ENCODE measurements at places on chromosomes 5 and 9.

DNA sequence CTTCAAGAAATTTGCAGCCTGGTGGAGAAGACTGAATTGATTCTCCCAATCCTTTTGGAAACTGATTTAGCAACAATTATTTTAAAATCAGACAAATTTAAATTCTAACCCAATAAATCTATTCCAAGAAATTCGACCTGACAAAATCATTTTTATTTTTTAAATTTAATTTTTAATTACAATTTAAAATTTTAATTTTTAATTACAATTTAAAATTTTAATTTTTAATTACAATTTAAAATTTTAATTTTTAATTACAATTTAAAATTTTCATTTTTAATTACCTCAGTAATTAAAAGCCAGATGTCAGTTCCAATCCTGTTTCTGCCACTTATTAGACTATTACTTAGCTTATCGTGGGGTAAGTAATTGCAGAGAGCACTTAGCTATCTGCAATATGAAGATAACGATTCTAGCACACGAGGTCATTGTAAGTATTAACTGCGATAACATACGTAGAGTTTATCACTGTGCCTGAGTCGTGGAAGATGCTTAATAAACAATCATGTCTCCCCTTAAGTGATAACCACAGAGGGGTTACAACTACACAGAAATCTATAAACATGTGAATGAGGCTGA, 346.4 kb upstream of the SLC24A2 start:
- DNase-seq: no peak

- DNase-seq: peak; percentile 91
These were observed at the start of gene C9orf72 for GRCh38 chr9:27572918-27573633. Gene C9orf72 (minus strand): TSS chr9:27573481. CDS start chr9:27567120, 6,361 bp downstream.

DNA sequence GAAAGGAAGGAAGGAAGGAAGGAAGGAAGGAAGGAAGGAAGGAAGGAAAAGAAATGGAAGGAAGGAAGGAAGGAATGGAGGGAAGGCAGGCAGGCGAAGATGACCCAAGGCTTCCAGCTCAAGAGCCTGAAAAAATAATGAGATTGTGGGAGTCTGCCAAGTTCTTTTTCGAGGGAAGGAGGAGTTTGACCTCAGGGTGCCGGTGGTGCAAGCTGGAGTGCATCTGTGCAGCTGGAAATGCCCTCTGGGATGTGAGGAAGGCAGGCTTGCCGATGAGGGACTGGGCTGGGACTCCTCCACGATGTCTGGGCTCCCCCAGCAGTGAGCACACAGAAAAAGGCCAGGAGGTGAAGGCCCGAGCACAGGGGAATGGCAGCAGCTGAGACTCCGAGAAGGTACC, 154.9 kb upstream of the DAPK1 start:
- DNase-seq: no peak

DNA sequence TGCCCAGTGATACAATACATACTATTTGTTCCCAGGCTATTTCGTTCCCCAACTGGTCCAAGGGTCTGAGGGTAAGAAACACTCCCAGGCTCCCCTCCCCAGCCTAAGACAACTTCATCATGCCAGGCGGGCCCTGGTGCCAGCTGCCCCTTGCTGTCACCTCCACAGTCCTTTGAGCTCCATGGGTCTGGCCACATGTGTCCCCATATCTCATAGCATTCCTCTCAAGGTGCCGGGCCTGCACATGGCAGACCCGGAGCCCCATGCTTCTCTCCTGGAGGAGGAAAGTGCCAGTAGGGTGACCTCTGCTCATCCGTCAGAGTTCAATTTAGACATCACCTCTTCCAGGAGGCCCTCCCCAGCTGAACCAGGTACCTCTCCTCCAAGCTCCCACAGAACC, 120.5 kb downstream of the C5orf15 start:
- peak; percentile 65 for DNase-seq

DNA sequence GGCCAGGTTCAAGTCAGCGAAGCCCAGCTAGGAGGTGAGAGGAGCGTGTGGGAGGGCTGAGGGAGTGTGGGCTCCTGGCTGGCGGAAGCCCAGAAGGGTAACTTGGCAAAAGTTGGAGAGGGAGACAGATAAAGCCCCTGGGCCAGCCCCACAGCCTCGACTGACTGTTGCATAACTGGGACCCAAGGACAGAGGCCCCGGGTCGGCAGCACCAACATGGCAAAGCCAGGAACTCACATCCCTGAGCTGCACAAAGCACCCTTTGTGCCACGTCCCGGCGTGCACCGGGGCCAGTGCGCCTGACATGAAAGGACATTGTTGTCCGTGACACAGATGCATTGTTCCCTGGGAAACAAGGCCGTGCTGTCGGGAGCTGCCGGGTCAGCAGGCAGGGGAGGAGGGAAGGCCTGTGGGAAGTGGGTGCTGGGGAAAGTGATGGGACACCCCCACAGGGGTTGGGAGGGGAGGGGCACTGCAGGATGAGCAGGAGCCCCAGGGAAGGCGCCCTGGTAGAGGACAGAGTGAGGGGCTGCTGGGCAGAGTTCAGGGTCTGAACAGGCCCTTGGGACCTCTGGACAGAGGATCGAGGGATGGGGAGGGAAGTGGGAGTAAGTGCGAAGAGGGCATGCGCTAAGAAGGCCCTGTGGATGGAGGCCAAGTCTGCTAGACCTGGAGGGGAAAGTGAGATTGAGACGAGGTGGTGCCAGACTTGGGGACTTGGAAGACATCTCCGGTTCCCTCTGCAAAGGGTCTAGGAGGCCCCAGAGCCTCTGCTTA, 13.0 kb upstream of the DPM2 start:
- no peak for DNase-seq

DNA sequence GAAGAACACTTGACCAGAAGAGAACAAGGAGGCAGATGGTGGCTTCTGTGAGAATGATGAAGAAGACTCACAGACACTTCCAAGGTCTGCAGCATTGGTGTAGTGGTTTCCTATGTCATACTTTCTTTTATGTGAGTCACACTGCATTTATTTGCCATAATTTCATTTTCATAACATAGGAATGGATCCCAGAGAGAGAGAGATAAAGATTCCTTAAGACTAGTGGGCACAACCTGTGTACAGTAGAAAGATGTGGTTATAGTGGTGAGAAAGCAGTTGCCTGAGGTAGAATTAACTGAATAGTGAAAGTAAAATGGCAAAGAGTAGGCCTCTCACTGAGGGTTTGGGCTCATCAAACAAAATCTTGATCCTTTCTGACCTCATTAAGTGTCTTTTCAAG, 7.6 kb upstream of the CCDC152 start:
- no peak for DNase-seq

GRCh38 chr9:9904041-9904440, 708.8 kb downstream of the PTPRD start:
- DNase-seq: no peak

Measured in coronary artery (tissue), 2 donors.